ENCODE measurements at places on chromosomes 5 and 9. TPM values are rescaled to one million over a fixed set of nuclear protein-coding genes. Genes with fewer than 3 reads are reported as not detected.

The FCN2 gene
- total RNA-seq = 1.1 TPM

DNA sequence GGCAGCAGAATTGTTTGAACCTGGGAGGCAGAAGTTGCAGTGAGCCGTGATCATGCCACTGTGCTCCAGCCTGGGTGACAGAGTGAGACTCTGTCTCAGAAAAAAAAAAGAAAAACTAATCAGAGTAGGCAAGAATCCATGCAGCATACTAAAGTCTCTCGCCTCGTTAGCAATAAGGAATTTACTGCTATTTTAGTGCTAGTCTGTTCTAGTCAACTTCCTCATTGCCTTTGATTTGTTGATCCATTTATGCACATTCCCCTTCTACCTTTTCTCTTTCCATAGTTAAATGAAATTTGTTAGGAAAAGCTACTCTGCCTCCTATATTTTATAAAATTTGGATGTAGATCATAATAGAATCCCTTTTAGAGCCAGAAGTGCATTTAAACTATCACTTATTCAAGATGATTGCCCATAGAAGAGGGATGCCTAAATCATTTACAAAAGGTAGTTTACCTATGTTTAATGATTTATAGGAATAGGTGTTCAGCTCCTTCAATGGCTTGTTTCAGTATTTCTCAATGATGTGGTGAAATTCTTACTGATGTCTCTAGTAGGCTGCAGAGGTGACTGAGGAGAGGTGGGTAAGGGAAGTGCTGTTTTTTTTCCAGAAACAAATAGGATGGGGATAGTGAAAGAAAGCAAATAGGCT, 1.9 kb downstream of the LRRC19 start:
- no peaks in the 10 kb centered on the region for H3K4me1 ChIP-seq
- H3K4me3 ChIP-seq = no peak overlapping the region
- no peak for DNase-seq
- H3K27me3 ChIP-seq = no peaks in the 10 kb centered on the region
- no peaks in the 10 kb centered on the region for H3K36me3 ChIP-seq

The SURF6 gene
- 21.0 TPM for total RNA-seq

- no peak for DNase-seq
- no peak overlapping the region for H3K4me3 ChIP-seq
- H3K27me3 ChIP-seq = no peaks in the 10 kb centered on the region
- H3K27ac ChIP-seq = no peak overlapping the region
- H3K4me1 ChIP-seq = no peaks in the 10 kb centered on the region
- no peaks in the 10 kb centered on the region for H3K36me3 ChIP-seq
These were observed 34.9 kb upstream of the B4GALT1 start for GRCh38 chr9:33202018-33202417.

The SAXO1 gene
- 0.47 TPM for total RNA-seq

The FOXD4L6 gene
- total RNA-seq = not detected

DNA sequence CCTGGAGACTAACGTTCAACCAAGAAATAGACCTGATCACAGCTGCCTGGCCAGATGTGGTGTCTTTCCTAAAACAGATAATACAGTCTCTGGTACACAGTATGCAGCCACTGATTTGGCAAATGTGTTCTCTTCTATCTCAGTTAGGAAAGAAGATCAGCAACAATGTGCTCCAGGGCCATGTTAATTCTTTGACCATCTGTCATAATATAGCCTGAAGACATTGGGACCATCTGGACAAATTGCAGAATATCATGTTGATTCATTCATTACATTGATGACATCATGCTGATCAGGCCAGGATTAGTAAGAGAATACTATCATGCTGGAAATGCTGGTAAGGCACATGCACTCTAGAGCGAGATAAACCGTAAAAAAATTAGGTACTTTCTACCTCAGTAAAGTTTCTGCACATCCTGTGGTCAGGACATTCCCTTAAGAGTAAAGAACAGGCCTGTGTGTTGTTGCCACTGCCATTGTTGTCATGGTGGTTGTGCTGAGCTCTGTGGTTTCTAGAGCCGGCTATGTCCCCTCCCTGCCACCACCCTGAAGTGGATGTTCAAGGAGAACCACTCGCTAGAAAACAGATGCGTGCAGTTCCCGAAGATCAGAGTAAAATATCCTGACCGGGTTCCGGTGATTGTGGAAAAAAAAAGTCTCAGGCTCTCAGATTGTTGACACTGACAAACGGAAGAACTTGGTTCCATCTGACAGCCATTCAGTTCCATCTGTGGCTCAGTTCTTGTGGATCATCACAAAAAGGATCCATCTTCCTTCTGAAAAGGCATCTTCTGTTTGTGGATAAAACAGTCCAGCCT, 6.4 kb upstream of the JMY start:
- H3K27me3 ChIP-seq = no peaks in the 10 kb centered on the region
- no peaks in the 10 kb centered on the region for H3K36me3 ChIP-seq
- DNase-seq = no peak
- no peak overlapping the region for H3K4me3 ChIP-seq

- H3K4me1 ChIP-seq = no peaks in the 10 kb centered on the region
- H3K27ac ChIP-seq = no peak overlapping the region
- peak; percentile 37 for DNase-seq
- H3K27me3 ChIP-seq = no peaks in the 10 kb centered on the region
These were observed 7.2 kb upstream of the KLHL3 start for GRCh38 chr5:137743031-137743640.

DNA sequence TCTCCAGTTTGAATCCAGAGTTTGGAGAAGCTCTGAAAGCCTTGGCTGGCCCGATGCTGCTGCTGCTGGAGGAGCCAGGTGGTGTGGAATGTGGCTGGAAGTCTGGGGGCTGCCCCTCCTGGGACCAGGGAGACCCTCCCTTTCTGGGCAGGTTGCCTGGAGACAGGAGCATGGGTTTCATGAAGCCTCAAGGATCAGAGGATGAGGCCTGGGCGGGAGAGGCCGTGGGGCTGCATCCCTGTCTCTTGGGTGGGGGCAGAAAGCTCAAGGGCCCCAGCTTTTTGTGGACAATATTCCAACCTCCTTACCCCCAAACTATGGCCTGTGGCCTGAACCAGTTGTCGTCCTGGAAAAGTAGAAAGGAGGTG, 10.1 kb downstream of the FGF18 start:
- H3K4me1 ChIP-seq = no peaks in the 10 kb centered on the region
- H3K36me3 ChIP-seq = no peaks in the 10 kb centered on the region
- no peaks in the 10 kb centered on the region for H3K27me3 ChIP-seq
- no peak overlapping the region for H3K4me3 ChIP-seq

- no peak for DNase-seq
- no peak overlapping the region for H3K4me3 ChIP-seq
- H3K4me1 ChIP-seq = peaks cover 7% of the 10 kb centered on the region
- H3K36me3 ChIP-seq = no peaks in the 10 kb centered on the region
- H3K27me3 ChIP-seq = no peaks in the 10 kb centered on the region
These were observed 71.9 kb upstream of the LRRTM2 start for GRCh38 chr5:138946831-138947560.

- no peaks in the 10 kb centered on the region for H3K27me3 ChIP-seq
- H3K4me1 ChIP-seq = no peaks in the 10 kb centered on the region
- no peaks in the 10 kb centered on the region for H3K36me3 ChIP-seq
- H3K4me3 ChIP-seq = no peak overlapping the region
- H3K27ac ChIP-seq = no peak overlapping the region
- DNase-seq = no peak
These were observed 127.6 kb downstream of the RFX3 start for GRCh38 chr9:3398232-3398648.

GRCh38 chr9:128128836-128129590, 1.5 kb upstream of the PTGES2 start:
- no peaks in the 10 kb centered on the region for H3K27me3 ChIP-seq
- no peak overlapping the region for H3K27ac ChIP-seq
- no peaks in the 10 kb centered on the region for H3K36me3 ChIP-seq
- peak; percentile 53 for DNase-seq
- H3K4me3 ChIP-seq = peak overlapping the region; percentile 86
- peaks cover 9% of the 10 kb centered on the region for H3K4me1 ChIP-seq

The AJM1 gene
- total RNA-seq = 0.48 TPM

GRCh38 chr9:91055845-91056244, 254.2 kb downstream of the SYK start:
- H3K27me3 ChIP-seq = no peaks in the 10 kb centered on the region
- H3K36me3 ChIP-seq = no peaks in the 10 kb centered on the region
- H3K4me3 ChIP-seq = no peak overlapping the region
- H3K4me1 ChIP-seq = peaks cover under 1% of the 10 kb centered on the region
- no peak overlapping the region for H3K27ac ChIP-seq
